Caco-2 (cell line): ENCODE measurements at places on chromosomes 11 and 22.

GRCh38 chr22:19569976-19570375 is 45.8 kb upstream of the CLDN5 start:
- H3K27me3 ChIP-seq, result no peaks in the 10 kb centered on the region; the same call in 1 of the 2 replicates
- no peak overlapping the region for H3K4me3 ChIP-seq
- DNase-seq, result no peak

- H3K36me3 ChIP-seq, result no peaks in the 10 kb centered on the region
- no peak within 1 kb of the TSS for H3K27ac ChIP-seq
- no peak within 1 kb of the TSS for H3K4me3 ChIP-seq
- no peaks in the 10 kb centered on the region for H3K4me1 ChIP-seq
These were observed at the start of gene PNPLA5 for GRCh38 chr22:43891360-43892182. TSS of gene PNPLA5 (minus strand) at chr22:43892013. CDS start at chr22:43891880, 133 bp downstream.

GRCh38 chr22:45238957-45239680 is 1.6 kb downstream of the KIAA0930 start:
- no peak overlapping the region; the same call in 1 of the 2 replicates for H3K4me3 ChIP-seq
- no peaks in the 10 kb centered on the region for H3K27me3 ChIP-seq
- no peaks in the 10 kb centered on the region for H3K36me3 ChIP-seq
- DNase-seq, result no peak

GRCh38 chr22:27454807-27455450 is 346.6 kb downstream of the MN1 start:
- no peak for DNase-seq
- H3K27ac ChIP-seq, result no peak overlapping the region
- H3K4me3 ChIP-seq, result no peak overlapping the region
- H3K27me3 ChIP-seq, result no peaks in the 10 kb centered on the region
- no peaks in the 10 kb centered on the region for H3K4me1 ChIP-seq
- no peaks in the 10 kb centered on the region for H3K36me3 ChIP-seq

GRCh38 chr22:37219533-37219932 is 7.3 kb upstream of the SSTR3 start:
- no peaks in the 10 kb centered on the region for H3K4me1 ChIP-seq
- H3K27me3 ChIP-seq, result no peaks in the 10 kb centered on the region
- no peak overlapping the region for H3K27ac ChIP-seq
- H3K4me3 ChIP-seq, result no peak overlapping the region
- no peak for DNase-seq

DNA sequence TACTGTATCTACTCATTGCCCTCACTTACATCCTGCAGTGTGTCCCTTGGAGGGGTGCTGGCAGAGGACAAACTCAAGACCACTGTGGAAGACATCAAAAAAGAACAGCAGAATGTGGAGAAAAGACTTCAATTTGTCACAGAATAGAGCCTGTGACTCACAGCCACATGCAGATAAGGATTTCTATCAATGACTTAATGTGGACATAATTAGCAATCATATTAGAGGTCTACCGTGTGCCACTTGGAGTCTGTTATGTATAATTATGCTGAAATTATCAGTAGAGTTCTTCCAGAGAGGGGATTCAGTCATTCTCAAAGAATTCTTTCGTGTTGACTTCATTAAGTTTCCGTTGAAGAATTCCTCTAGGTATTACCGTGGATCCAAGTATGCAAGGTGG is 473.5 kb downstream of the MIAT start:
- H3K27me3 ChIP-seq, result no peaks in the 10 kb centered on the region
- no peak overlapping the region for H3K4me3 ChIP-seq
- no peaks in the 10 kb centered on the region for H3K36me3 ChIP-seq
- DNase-seq, result no peak
- peaks cover 33% of the 10 kb centered on the region for H3K4me1 ChIP-seq
- no peak overlapping the region for H3K27ac ChIP-seq

DNA sequence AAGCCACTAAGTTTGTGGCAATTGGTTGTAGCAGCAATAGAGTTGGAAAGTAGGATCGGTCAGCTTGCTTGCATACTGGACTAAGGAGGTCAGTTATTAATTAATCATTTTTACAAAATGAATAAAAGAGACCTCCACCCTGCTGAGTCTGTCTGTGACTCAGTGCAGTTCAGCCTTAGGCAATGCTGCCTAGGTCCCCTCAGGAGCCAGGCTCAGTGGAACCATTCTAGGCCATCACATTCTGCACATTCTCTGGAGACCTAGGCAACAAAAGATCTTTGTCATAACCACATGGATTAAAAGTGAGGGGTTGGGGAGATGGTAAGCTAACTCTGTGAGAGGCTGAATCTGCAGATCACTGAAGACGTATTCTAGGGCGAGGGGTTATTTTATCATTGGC is 178.7 kb upstream of the CADM1 start:
- DNase-seq, result no peak
- H3K4me1 ChIP-seq, result peaks cover 4% of the 10 kb centered on the region; the same call in 1 of the 2 replicates
- no peak overlapping the region for H3K4me3 ChIP-seq
- H3K27ac ChIP-seq, result no peak overlapping the region
- no peaks in the 10 kb centered on the region for H3K36me3 ChIP-seq

GRCh38 chr11:60935676-60936442 is 11.6 kb downstream of the TMEM132A start:
- no peak for DNase-seq
- H3K27me3 ChIP-seq, result no peaks in the 10 kb centered on the region
- no peaks in the 10 kb centered on the region; the same call in 1 of the 2 replicates for H3K4me1 ChIP-seq
- no peak overlapping the region for H3K4me3 ChIP-seq
- H3K36me3 ChIP-seq, result peaks cover 3% of the 10 kb centered on the region

- H3K27ac ChIP-seq, result no peak overlapping the region
- no peaks in the 10 kb centered on the region for H3K36me3 ChIP-seq
- no peaks in the 10 kb centered on the region for H3K27me3 ChIP-seq
- H3K4me1 ChIP-seq, result no peaks in the 10 kb centered on the region
- H3K4me3 ChIP-seq, result no peak overlapping the region
- no peak for DNase-seq
These were observed 1.9 kb downstream of the MS4A5 start for GRCh38 chr11:60431251-60431650.

- no peaks in the 10 kb centered on the region for H3K4me1 ChIP-seq
- H3K27ac ChIP-seq, result no peak overlapping the region
- DNase-seq, result no peak
These were observed 52.7 kb upstream of the HTATIP2 start for GRCh38 chr11:20310596-20311394.

- peak; percentile 96 for DNase-seq
- H3K4me1 ChIP-seq, result peaks cover 35% of the 10 kb centered on the region
- no peaks in the 10 kb centered on the region for H3K27me3 ChIP-seq
- no peaks in the 10 kb centered on the region for H3K36me3 ChIP-seq
These were observed 24.7 kb upstream of the SLC22A12 start for GRCh38 chr11:64566042-64566914.

DNA sequence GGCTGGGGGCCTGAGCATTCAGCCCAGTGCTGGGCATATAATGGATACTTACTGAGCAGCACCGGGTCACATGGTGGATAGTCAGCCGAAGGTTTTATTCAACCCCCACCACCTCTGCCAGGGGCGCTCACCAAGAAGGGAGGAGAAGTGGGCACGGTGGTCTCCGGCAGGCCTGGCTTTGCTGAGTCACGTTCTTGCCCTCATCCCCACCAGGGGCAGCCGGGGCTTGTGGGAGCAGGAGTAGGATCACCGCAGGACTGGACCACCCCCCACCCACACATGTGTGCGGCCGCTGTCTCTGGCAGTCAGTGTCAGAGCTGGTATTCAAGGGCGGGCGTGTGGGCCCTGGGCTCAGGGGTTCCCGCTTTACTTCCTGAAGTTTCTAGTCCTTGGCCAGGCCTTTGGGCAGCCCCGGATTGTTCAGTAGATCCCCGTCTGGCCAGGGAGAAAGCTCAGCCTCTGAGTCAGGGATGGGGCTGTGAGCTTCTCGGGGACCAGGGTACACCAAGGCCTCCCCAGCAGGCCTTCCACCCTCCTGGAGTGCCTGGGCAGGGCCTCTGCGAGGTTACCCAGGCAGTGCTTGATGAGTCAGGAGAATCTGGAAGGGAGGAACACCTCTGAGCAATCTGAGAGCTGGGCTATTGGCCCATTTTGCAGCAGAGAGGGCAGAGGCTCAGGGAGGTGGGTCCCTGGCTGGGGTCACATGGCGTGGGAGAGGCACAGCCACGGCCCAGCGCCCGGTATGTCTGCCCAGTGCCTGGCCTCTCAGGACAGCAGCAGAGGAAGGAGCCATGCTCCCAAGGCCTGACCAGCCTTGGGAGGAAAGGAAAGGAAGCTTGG is 60.6 kb downstream of the RTL6 start:
- no peaks in the 10 kb centered on the region for H3K27me3 ChIP-seq
- H3K4me3 ChIP-seq, result no peak overlapping the region
- DNase-seq, result no peak
- H3K36me3 ChIP-seq, result no peaks in the 10 kb centered on the region
- no peak overlapping the region for H3K27ac ChIP-seq

GRCh38 chr22:27270818-27271510 is 530.6 kb downstream of the MN1 start:
- no peak for DNase-seq
- no peak overlapping the region for H3K4me3 ChIP-seq
- H3K27ac ChIP-seq, result no peak overlapping the region
- no peaks in the 10 kb centered on the region for H3K27me3 ChIP-seq
- H3K36me3 ChIP-seq, result no peaks in the 10 kb centered on the region

DNA sequence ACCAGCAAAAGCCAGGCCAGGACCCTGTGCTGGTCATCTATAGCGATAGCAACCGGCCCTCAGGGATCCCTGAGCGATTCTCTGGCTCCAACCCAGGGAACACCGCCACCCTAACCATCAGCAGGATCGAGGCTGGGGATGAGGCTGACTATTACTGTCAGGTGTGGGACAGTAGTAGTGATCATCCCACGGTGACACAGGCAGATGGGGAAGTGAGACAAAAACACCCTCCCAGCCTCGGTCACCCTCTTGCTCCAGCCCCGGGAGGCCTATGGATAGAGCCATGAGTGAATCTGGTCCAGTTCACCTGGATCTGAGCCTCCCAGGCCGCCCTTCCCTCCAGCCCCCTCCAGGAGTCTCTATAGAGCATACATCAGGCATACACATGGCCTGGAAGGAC is 115.2 kb upstream of the IGLL5 start:
- H3K27ac ChIP-seq, result peak overlapping the region; percentile 45
- H3K27me3 ChIP-seq, result no peaks in the 10 kb centered on the region
- H3K4me1 ChIP-seq, result no peaks in the 10 kb centered on the region
- no peak for DNase-seq
- no peaks in the 10 kb centered on the region for H3K36me3 ChIP-seq

DNA sequence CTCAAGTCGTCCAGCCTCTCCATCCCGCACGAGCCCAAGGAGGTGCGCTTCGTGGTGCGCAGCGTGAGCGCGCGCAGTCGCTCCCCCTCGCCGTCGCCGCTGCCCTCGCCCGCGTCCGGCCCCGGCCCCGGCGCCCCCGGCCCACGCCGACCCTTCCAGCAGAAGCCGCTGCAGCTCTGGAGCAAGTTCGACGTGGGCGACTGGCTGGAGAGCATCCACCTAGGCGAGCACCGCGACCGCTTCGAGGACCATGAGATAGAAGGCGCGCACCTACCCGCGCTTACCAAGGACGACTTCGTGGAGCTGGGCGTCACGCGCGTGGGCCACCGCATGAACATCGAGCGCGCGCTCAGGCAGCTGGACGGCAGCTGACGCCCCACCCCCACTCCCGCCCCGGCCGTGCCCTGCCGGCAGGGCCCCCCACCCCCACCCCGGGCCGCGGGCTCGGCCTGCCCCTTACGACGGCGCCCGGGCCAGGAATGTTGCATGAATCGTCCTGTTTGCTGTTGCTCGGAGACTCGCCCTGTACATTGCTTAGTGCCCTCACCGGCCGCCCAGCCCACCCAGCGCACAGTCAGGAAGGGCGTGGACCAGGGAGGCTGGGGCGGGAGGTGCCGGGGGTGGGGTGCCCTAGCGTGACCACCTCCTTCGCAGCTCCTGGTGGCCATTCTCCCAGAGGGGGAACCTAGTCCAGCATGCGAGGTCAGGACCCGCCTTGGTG is 6.9 kb upstream of the ACR start:
- no peak overlapping the region for H3K27ac ChIP-seq
- H3K27me3 ChIP-seq, result no peaks in the 10 kb centered on the region
- no peaks in the 10 kb centered on the region for H3K36me3 ChIP-seq

DNA sequence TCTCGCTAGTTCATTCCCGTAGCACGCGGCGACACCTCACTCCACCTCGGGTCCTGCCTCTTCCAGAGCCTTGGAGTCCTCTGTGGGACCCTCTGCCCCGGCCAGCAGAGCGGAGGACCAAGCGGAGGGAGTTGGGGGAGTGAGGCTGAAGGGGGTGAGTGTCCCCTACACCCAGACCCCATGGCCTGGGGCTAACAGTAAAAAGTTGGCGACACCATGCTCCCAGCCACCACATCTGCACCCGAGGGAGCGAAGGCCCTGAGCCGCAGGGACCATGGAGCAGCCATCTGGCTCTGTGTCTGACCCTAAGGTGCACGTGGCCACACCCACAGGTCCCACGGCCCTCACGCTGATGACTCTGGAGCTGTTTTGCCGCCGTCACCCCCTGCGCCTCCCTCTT is 293.8 kb downstream of the BRD1 start:
- H3K4me3 ChIP-seq, result no peak overlapping the region
- H3K27me3 ChIP-seq, result no peaks in the 10 kb centered on the region
- no peaks in the 10 kb centered on the region for H3K36me3 ChIP-seq
- H3K27ac ChIP-seq, result no peak overlapping the region
- H3K4me1 ChIP-seq, result no peaks in the 10 kb centered on the region

GRCh38 chr11:70551351-70552166 is 153.2 kb downstream of the CTTN start:
- H3K4me3 ChIP-seq, result no peak overlapping the region
- no peak for DNase-seq
- peak overlapping the region; percentile 35 for H3K27ac ChIP-seq
- H3K36me3 ChIP-seq, result no peaks in the 10 kb centered on the region
- no peaks in the 10 kb centered on the region for H3K27me3 ChIP-seq
- H3K4me1 ChIP-seq, result no peaks in the 10 kb centered on the region

DNA sequence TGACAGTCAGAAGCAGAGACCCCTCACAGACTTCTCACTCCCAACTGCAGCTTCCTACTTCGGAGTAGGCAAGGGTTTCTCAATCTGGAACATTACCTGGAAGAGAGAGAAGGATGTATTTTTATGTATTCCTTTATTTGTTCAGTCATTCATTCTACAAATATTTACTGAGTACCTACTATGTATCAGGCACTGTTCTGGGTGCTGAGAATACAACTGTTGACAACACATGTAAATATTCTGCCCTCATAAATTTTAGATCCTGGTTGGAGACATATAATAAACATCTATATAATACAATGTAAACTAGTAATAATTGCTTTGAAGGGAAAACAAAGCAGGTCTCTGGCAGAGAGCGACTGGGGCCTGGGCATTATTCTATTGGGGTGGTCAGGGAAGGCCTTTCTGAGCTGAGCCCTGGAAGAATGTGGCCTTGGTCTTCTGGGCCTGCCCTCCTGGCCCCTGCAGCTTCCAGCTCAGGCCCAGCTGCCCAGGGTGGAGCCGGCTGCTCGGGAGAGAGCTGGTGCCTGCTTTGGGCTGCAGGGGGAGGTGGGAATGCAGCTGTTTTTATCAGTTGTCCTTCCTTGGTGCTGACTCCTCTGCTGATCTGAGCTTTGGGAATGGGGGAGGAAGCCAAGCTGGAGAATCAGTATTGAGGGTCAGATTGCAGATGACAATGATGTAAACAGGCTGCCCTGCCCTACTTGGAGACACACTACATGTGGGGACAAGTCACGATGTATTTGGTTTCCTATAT is 46.8 kb downstream of the PKNOX2 start:
- H3K4me3 ChIP-seq, result no peak overlapping the region
- DNase-seq, result no peak
